NCI-H510A (cell line): ENCODE measurements at places on chromosomes 12 and 14.

DNA sequence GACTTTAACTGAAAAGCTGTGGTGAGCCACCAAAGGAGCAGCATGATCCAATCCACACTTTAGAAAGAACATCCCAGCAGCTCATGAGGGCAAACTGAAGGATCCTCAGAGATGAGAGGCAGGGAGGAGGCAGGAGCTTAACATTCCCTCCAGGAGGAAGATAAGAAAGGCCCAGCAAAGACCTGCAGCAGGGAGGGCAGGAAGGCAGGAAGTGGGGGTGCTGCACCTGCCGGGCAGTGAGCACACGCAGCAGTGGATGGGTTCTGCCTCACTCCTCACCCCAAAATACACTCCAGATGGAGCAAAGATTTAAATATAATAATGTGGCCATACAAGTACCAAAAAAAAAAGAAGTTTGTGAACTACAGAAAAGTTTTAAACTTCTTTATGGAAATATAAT is 48.4 kb downstream of the GCH1 start:
- no peak for DNase-seq

- DNase-seq: no peak
Measured at GRCh38 chr14:54659365-54659764, 92.4 kb downstream of the SAMD4A start.

- DNase-seq: no peak
Measured at GRCh38 chr12:79452906-79453305, 237.9 kb downstream of the PAWR start.

- DNase-seq: peak; percentile 73
Measured at GRCh38 chr12:113860059-113860820, 105.9 kb downstream of the RBM19 start.

DNA sequence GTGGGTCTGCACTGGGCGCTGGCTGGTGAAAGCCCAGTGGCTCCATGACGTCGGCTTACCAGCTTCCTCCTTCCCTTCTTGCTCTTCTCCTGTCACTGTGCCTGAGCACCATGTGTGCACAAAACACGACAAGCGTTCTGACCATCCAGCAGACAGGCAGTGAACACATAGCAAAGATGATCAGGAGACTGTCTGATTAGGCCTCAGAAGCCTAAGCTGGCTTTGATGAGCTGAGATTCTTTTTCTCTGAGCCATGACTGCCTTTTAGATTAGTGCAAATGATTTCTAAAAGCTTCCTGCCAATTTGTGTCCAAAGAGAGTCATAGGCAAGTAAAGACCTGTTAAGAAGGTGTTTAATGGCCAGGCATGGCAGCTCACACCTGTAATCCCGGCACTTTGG is 83.1 kb downstream of the AACS start:
- no peak for DNase-seq

- DNase-seq: no peak
Measured at GRCh38 chr14:51304941-51305340, 64.9 kb downstream of the TMX1 start.

- DNase-seq: no peak
Measured at GRCh38 chr12:67582238-67582834, 66.2 kb upstream of the DYRK2 start.

GRCh38 chr12:109888179-109889020 is 8.1 kb upstream of the GLTP start:
- no peak for DNase-seq

DNA sequence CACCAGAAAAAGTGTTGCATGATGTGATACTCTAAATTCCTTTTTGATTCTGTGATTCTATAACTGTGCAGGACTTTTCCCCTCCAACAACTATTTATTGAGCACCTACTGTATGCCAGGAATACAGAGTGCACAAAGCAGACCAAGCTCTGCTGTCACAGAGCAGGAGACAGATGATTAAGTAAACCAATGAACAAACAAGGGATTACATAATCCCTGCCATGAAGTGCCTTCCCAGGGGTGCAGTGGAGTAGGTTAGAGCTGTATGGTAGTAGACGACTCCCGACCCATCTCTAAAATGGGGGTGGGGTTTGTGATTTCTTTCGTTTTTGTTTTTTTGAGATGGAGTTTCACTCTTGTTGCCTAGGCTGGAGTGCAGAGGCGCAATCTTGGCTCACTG is 213.9 kb downstream of the TBX5 start:
- no peak for DNase-seq

GRCh38 chr14:99752486-99753121 is 40.6 kb upstream of the EML1 start:
- DNase-seq: no peak

DNA sequence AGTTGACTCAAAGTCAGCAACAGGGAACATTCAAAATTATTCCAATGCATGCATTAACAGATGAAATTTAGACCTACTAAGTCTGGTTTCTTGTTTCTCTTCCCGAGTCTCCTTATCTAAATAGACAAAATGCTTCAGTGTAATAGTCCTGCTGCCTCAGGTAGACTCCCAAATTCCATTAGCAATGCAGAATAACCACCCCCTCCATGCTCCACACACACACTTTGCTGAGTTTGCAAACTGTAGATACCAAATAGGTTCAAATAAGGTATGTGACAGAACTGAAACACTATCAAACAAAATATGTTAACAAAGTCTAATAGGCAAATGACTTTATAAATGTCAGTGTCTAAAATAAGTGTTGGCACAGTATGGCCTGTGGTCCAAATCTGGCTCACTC is 451.1 kb upstream of the SOX5 start:
- no peak for DNase-seq

GRCh38 chr12:26090836-26091510 is 33.9 kb downstream of the BHLHE41 start:
- no peak for DNase-seq

- DNase-seq: no peak
Measured at GRCh38 chr12:68081561-68081960, 78.0 kb downstream of the IFNG start.

DNA sequence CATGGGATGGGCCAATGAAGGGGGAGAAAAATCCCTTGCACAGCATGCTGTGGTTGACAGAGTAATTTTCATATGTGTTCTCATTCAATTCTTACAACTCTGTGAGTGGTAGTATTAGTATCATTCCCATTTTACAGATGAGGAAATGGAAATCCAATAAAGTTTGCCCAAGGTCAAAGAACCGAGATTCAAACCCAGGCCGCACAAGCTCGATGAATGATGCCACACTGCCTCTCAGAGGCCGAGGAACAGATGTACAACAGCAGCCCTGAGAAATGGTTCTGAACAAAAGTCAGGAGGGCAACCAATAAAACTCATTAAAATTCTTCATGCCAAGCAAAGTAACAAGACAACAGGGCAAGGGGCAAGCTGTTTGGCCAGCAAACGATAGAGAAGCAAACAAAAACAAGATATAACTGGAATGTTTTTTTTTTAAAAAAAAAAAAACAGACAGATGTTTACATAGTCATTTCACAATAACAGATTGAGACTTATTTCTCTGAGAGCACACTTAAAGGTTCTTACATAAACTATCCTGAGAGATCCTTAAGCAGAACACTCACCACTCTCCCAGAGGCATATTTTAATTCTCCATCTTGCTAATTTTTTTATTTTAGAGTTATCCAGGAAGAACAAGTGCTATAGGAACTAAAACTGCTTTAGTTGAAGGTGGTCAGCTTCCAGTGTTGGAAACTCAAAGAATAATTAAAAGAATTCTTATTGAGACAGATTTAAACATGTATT is 85.8 kb downstream of the EXOC5 start:
- no peak for DNase-seq

- DNase-seq: no peak
Measured at GRCh38 chr14:101184572-101184971, 281.1 kb upstream of the RTL1 start.

DNA sequence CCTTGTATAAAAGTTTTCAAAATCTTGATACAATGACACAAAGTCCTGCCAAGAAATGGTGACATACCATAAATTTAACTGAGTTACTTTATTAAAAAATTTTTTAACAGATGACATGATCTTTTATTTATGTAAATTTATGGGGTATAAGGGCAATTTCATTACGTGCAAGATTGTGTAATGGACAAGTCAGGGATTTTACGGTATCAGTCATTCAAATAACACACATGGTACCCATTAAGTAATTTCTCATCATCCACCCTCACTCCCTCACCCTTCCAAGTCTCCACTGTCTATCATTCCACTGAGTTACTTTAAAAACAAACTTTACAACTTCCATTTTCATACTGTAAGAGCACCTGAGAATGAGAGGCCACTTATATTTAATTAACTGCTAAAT is 37.4 kb downstream of the SPTLC2 start:
- no peak for DNase-seq

DNA sequence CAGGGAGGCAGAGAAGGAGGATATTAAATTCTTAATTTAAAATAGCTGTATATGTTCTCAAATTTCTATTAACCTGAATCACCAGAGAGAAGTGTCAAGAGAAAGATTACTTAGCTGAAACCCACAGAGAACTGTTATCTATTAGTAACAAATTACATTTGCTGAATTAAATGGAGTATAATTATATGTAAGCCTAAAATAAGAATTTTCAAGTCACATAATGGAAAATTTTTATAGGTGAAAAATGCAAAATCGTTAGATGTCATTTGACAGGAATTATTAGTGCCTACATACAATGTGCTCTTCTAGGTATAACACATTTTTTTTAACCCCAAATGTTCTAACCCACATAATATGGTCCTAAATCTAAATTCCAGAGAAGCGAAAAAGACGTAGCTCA is 4.1 kb upstream of the ATP2B1 start:
- no peak for DNase-seq

GRCh38 chr12:6367969-6368892 is 7.1 kb downstream of the SCNN1A start:
- no peak for DNase-seq

DNA sequence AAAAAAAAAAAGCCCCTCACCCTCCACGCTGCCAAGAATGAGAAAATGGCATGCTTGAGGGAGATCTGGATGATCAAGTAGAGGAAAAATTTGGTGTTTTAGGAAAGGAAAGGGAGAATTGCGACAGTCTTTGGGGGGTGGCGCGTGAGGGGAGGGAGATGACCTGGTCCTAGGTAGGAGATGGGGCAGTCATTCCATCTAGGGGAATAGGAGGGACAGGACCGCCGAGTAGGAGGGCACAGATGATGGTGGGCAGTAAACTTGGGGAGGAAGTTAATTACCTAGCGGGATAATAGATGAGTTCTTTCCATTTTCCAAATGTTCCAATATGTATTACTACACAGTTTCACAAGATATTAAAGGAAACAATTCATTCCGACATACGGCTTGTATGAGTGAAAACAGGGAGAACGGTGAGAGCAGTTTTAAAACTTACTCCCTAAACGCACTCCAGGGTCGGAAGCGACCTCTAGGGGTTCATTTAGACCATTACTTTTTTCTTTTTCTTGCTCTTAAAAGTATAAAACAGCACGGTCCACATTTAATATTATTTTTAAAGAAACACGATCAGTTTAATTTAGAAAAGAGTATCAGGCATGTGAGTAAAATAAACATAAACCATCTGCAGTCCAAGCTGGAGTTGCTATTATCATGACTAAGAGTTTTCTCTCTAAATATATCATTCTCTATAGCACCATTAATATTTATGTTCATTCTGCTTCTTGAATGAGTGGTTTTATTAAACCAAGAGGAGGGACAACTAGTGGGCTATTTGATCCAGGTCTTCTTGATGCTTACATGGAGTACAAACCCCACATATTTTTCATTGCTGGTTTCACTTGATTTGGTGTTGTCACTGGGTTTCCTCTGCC is 3.0 kb upstream of the FNTB start:
- no peak for DNase-seq

GRCh38 chr14:99143793-99144192 is 128.2 kb downstream of the BCL11B start:
- DNase-seq: no peak

GRCh38 chr12:57128519-57129247 is 400 bp downstream of the LRP1 start:
- DNase-seq: no peak

GRCh38 chr14:100710826-100711462 is 15.7 kb upstream of the DLK1 start:
- DNase-seq: no peak

GRCh38 chr12:69056743-69057515 is 124.0 kb upstream of the CPM start:
- DNase-seq: no peak

DNA sequence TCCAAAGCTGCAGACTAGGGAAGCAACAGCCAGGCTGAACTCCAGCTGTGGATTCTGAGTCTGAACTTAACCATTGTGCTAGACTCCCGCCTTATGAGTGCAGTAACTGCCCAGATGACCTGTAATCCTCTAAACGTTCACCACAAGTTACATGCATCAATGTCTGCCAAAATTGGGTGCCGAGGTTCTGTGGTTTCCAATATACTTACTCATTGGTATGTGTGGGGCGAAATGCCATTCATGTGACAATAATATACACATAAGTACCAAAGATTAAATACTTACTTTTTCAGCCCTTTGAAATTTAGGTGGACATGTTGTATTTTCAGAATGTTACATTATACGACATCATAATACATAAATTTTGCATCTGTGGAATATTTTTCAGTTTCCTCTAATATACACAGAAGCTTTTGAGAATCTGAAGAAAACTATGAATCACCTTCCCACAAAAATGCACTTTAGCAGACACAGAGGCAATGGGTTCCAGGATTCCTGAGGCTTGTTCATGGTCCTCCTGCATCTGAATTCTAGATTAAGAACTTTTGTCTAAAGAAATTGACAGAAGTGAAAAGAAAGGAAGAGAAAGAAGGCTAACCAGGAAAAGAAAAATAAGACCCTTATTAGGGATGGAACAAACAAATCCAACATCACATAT is 31.7 kb downstream of the GRIP1 start:
- DNase-seq: no peak

- DNase-seq: no peak
Measured at GRCh38 chr12:121001060-121001459, 15.2 kb downstream of the C12orf43 start.

DNA sequence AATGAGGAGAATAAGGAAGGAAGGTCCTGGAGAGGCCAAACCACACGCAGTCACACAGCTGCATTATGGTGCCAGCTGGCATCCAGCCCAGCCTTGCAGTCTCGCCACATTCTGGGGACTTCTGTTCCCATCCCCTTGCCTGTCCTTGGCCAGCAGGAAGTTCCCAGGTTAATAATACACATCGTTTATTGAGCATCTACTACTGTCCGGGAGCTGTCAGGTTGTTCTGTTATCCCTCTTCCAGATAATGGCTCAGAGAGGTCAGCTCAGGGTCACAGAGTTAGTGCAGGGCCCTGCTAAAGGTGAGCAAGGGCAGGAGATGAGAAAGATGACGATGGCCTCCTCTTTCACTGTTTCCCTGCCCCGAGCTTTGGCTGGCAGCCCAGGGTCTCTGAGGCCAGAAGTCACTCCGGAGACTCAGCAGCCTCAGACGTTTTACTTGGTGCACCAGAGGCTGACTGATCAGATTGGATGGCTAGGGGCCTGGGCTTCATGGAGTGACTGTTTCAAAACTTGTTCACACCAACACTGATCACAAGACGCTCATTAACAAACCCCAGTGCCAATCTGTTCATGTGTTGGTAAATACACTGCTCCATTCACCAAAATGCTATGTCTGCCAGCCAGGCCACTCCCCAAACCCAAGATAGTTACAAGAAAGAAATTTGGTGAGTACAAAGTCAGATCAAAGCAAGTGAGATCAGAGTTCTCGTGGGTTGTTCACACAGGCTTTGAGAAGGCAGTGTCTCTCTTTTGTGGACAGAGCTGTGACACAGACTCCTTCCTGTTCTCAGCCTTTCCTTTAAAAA is 79.2 kb downstream of the B4GALNT3 start:
- no peak for DNase-seq
